ENCODE measurements at places on chromosomes 13 and 19.

GRCh38 chr19:41288673-41289530 lies 21.1 kb upstream of the CCDC97 start:
- DNase-seq = no peak

- peak; percentile 55 for DNase-seq
These were observed 776.9 kb downstream of the GPC5 start for GRCh38 chr13:92175330-92175729.

DNA sequence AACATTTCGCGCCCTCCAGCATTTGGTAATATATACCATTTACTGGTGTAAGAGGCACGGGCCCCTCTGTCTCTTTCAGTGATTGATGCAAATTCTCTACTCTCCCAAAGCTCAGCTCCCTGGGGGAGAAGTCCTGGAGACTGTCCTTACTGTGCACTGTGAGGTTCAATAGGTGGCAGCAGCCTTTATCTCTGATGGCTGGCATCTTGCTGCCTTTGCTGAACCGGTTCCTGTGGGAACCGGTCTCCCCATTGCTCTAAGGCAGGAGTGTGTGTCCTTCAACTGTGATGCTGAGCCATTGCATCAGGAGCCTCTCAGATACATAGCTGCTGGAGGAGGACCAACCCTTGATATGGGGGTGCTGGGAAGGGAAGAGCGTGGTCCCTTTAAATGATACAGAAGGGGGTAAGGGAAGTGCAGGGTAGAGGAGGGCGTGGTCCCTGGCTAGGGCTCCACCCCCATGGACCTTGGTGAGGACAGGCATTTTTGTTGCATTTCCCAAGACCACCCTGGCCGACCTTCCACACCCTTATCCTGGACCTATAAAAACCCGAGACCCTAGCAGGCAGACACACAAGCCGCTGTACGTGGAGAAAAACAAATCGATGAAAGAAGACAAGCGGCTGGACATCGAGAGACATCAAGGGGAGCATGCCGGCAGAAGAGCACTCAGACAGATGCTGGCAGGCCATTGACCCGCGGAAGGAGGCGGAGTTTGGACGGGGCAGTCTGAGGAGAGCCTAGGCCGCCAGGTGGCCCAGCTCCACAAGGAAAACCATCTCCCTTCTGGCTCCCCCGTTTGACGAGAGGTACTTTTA lies 41.1 kb upstream of the GTF3A start:
- DNase-seq = no peak

DNA sequence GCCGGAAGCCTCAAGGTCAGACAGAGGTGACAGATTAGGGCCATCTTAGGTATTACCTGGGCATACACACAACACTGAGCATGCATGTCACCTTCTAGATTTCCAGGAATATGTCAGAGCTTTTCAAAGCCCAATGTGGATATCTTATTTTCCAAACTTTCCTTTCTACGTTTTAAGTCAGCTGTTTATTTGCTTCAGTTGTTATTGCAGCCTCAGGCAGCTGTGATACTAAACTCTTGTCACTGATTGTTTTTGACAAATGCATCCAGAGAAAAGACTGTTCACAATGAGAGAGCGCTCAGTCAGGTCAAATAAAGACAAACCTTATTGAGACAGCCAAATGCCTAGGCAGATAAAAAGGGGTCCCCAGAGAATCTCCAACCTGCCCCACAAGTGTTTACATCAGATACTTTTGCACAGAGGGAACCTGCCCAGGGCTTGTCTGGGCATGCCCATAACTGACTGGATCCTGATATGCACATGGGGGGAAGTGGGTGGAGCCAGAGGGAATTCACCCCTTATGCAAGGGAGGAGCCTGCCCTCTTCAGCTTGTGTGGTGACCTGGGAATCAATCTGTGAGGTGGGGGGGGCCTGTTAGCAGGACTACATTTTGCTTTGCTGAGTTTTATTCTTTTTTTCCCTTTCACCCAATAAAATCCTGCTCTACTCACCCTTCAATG lies 28.5 kb downstream of the MED4 start:
- DNase-seq = peak; percentile 94

- no peak for DNase-seq
These were observed 21.7 kb downstream of the GNG7 start for GRCh38 chr19:2680808-2681207.

Data from hematopoietic multipotent progenitor cell treated with erythropoietin and hydrocortisone succinate and interleukin-3 and kit ligand, for 8 days (in vitro differentiated cells).